Spleen (tissue), 13 donors: ENCODE measurements at places on chromosomes 6 and 20. TPM values are rescaled to one million over a fixed set of nuclear protein-coding genes. Genes with fewer than 3 reads are reported as not detected.

GRCh38 chr6:8131265-8131897 lies 29.0 kb upstream of the EEF1E1 start:
- no peak overlapping the region for H3K27ac ChIP-seq
- no peaks in the 10 kb centered on the region for H3K27me3 ChIP-seq
- H3K4me3 ChIP-seq, result no peak overlapping the region
- no peak for DNase-seq

DNA sequence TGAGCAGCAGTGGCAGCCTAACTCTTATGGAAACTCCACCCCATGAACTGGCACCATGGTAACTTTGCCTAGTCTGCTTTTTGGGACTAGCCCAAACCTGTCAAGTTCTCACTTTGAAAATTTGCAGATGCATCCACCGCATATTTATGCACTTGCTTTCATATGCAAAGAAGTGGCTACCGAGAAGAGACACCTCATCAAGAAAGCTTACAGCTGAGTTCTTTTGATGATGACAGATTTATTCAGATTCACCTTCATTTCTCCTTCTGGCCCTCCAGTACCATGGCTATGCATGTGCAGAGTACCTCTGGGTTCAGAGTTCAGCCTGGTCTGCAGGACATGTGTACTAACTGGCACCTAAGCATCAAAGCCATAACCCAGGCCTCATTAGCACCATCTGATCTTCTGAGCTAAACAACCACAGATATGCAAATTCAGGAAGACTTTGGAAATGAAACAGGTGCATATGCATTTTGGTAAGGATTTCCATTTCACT lies 154.3 kb upstream of the TENT5A start:
- H3K27me3 ChIP-seq, result no peaks in the 10 kb centered on the region
- DNase-seq, result no peak
- no peak overlapping the region for H3K4me3 ChIP-seq
- no peak overlapping the region for H3K27ac ChIP-seq

GRCh38 chr6:162151021-162151665 lies 576.4 kb downstream of the PRKN start:
- H3K4me1 ChIP-seq, result no peaks in the 10 kb centered on the region
- H3K27ac ChIP-seq, result no peak overlapping the region
- no peaks in the 10 kb centered on the region for H3K36me3 ChIP-seq
- no peak overlapping the region for H3K4me3 ChIP-seq

- H3K36me3 ChIP-seq, result no peaks in the 10 kb centered on the region
- no peak overlapping the region for H3K27ac ChIP-seq
- no peaks in the 10 kb centered on the region for H3K27me3 ChIP-seq
- DNase-seq, result no peak
- no peak overlapping the region for H3K4me3 ChIP-seq
Observed at GRCh38 chr6:82337688-82338257, 25.8 kb upstream of the TPBG start.

GRCh38 chr6:7143476-7143974 lies 35.8 kb downstream of the RREB1 start:
- no peaks in the 10 kb centered on the region for H3K27me3 ChIP-seq
- H3K27ac ChIP-seq, result no peak overlapping the region
- peaks cover 73% of the 10 kb centered on the region for H3K4me1 ChIP-seq
- no peak overlapping the region for H3K4me3 ChIP-seq

SOBP gene
- 1.6 TPM for polyA plus RNA-seq

RBM24 gene
- 0.76 TPM for polyA plus RNA-seq
